Glutamatergic neuron (in vitro differentiated cells): ENCODE measurements at places on chromosomes 6 and 20.

- peaks cover 1% of the 10 kb centered on the region for H3K4me1 ChIP-seq
- no peak for DNase-seq
- H3K27me3 ChIP-seq, result no peaks in the 10 kb centered on the region
- no peak overlapping the region for H3K27ac ChIP-seq
- H3K4me3 ChIP-seq, result no peak overlapping the region
Measured at GRCh38 chr6:106666282-106667021, 37.1 kb downstream of the QRSL1 start.

GRCh38 chr20:47733892-47734291 lies 51.4 kb downstream of the SULF2 start:
- H3K27ac ChIP-seq, result no peak overlapping the region
- no peak overlapping the region for H3K4me3 ChIP-seq
- H3K36me3 ChIP-seq, result peaks cover 17% of the 10 kb centered on the region
- DNase-seq, result no peak
- peaks cover 1% of the 10 kb centered on the region for H3K27me3 ChIP-seq
- no peaks in the 10 kb centered on the region for H3K4me1 ChIP-seq

DNA sequence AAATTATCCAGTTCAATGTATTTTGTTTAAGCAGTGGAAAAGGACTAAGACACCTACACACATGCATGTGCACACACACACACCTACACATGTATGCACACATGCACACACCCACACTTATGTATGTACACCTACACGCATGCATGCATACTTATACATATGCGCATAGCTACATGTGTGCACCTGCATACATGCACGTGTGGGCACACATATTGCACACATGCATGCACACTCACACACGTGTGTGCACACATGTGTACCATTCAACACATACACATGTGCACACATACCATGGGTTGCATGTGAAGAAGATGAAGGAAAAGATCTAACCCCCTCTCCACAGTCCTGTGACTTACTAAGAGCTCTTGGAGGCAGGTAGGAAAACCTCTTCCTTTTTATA lies 122.0 kb upstream of the MAFB start:
- no peak overlapping the region for H3K27ac ChIP-seq
- H3K4me3 ChIP-seq, result no peak overlapping the region
- H3K36me3 ChIP-seq, result no peaks in the 10 kb centered on the region
- H3K4me1 ChIP-seq, result peaks cover 27% of the 10 kb centered on the region
- peaks cover 8% of the 10 kb centered on the region for H3K27me3 ChIP-seq
- DNase-seq, result no peak

DNA sequence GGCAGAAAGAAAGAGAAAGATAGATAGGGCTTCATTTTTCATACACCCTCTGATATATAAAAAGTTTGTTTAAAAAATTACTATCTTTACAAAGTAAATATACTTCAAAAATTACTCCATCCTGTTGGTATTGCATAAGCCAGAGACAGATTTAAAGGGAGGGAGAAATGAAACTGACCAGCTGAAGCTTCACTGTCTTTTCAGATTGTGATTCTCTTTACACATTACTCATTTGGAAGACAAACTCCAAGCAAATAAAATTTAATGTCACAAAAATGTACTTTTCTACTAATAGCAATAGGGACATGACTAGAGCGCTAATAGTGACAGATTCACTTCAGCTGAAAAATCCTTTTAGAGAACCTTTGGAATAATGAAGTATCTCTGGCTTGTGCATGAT lies 38.6 kb upstream of the MARCKS start:
- DNase-seq, result no peak
- no peak overlapping the region for H3K27ac ChIP-seq
- H3K4me3 ChIP-seq, result no peak overlapping the region
- H3K36me3 ChIP-seq, result no peaks in the 10 kb centered on the region
- H3K4me1 ChIP-seq, result no peaks in the 10 kb centered on the region

- no peak overlapping the region for H3K4me3 ChIP-seq
- DNase-seq, result no peak
- H3K4me1 ChIP-seq, result no peaks in the 10 kb centered on the region
- H3K36me3 ChIP-seq, result no peaks in the 10 kb centered on the region
- no peak overlapping the region for H3K27ac ChIP-seq
Measured at GRCh38 chr6:135310291-135310690, 129.2 kb downstream of the MYB start.

- peaks cover 2% of the 10 kb centered on the region for H3K4me1 ChIP-seq
- no peaks in the 10 kb centered on the region for H3K36me3 ChIP-seq
- no peak overlapping the region for H3K27ac ChIP-seq
- no peak overlapping the region for H3K4me3 ChIP-seq
Measured at GRCh38 chr20:51378171-51378928, 164.2 kb downstream of the NFATC2 start.

DNA sequence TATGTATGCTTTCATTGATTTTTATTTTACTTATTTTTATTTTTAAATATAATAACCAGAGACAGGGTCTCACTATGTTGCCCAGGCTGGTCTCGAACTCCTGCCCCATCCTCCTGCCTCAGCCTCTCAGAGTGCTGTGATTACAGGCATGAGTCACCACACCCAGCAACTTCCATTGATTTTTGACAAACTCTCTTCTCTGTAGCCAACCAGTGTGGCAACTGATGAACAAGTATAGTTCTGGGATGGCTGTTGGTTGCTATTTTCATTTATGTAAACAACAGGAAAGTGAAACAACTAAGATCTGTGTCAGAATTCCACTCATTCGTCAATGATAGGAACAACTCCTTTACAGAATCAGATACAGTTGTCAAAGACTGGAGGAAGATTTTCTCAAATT lies 356.7 kb upstream of the JARID2 start:
- DNase-seq, result no peak
- peaks cover 5% of the 10 kb centered on the region for H3K4me1 ChIP-seq
- no peak overlapping the region for H3K27ac ChIP-seq
- peaks cover 4% of the 10 kb centered on the region for H3K36me3 ChIP-seq

- no peak overlapping the region for H3K27ac ChIP-seq
- no peak overlapping the region for H3K4me3 ChIP-seq
- peaks cover 4% of the 10 kb centered on the region for H3K27me3 ChIP-seq
Measured at GRCh38 chr20:15911581-15911980, 661.7 kb downstream of the KIF16B start.

- no peaks in the 10 kb centered on the region for H3K27me3 ChIP-seq
- peak overlapping the region; percentile 5 for H3K4me3 ChIP-seq
Measured at GRCh38 chr6:46325561-46326530, 155.1 kb upstream of the ENPP5 start.

DNA sequence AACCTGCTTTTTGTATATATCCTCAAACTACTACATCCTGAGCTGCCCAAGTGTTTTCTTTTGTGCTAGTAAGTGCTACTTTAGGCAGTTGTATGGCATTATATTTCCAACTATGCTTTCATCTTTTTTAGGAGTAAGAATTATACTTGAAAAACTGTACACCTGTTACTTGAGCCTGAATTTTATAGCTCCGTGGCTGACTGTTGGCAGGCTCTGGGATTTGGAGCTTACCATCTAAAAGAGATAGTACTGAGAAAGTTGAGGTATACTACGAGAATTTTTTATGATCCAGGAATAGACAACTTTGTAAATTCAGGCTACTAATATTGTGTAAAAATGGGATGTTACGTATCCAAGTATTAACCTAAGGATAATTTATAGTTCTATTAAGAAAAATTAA lies 32.4 kb downstream of the RNF217 start:
- no peak overlapping the region for H3K4me3 ChIP-seq
- DNase-seq, result no peak
- peaks cover 1% of the 10 kb centered on the region for H3K27me3 ChIP-seq

DNA sequence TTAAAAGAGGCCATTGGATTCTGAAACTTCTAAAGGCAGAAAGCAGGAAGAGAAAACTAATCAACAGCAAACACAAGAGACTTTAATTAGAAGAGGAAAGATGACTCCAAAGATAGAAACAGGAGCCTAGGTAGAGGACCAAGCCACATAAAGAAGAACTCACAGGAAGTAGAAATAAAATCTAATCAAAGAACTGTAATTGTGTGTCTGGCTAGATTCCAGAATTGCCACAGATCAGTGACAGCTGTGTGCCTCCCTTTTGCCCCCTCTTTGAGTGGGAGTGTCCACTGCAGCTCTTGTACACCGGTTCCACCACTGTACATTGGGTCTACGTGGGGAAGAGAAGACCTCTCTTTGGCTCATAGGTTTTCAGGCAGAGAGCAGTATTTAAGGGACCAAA lies 22.3 kb upstream of the THEMIS start:
- H3K4me3 ChIP-seq, result no peak overlapping the region
- DNase-seq, result no peak
- no peak overlapping the region for H3K27ac ChIP-seq
- H3K27me3 ChIP-seq, result peaks cover 1% of the 10 kb centered on the region

GRCh38 chr6:45900808-45901752 lies 114.6 kb downstream of the CLIC5 start:
- peaks cover 14% of the 10 kb centered on the region for H3K4me1 ChIP-seq
- no peak overlapping the region for H3K4me3 ChIP-seq
- no peak for DNase-seq
- H3K27ac ChIP-seq, result no peak overlapping the region

DNA sequence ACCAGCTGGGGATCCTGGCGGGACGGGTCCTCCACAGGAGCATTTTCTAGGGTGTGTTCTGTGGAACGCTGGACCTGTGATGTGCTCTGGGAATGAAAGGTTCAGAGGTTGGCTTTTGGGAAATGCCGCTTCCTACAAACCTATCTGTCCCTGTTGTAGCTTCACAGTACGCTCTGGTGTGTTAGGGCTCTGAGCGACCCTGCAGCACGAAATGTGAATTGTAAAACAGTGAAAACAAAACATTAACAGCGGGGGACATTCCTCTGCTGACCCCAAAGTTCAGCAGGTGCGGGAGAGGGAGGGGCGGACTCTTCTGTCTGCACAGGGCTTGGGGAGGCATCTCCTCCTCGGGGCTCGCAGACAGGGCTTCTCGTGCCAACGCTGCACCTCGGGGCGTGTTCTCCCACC lies 155.9 kb downstream of the NRN1 start:
- H3K27me3 ChIP-seq, result peaks cover 18% of the 10 kb centered on the region
- peaks cover 27% of the 10 kb centered on the region for H3K4me1 ChIP-seq
- DNase-seq, result no peak
- peak overlapping the region; percentile 30 for H3K27ac ChIP-seq

GRCh38 chr20:13202565-13202964 lies 18.5 kb upstream of the ISM1 start:
- peaks cover 6% of the 10 kb centered on the region for H3K4me1 ChIP-seq
- no peak overlapping the region for H3K4me3 ChIP-seq
- no peaks in the 10 kb centered on the region for H3K36me3 ChIP-seq
- DNase-seq, result no peak

GRCh38 chr20:19431316-19431700 lies 218.9 kb downstream of the SLC24A3 start:
- no peak overlapping the region for H3K4me3 ChIP-seq
- H3K36me3 ChIP-seq, result peaks cover 4% of the 10 kb centered on the region

DNA sequence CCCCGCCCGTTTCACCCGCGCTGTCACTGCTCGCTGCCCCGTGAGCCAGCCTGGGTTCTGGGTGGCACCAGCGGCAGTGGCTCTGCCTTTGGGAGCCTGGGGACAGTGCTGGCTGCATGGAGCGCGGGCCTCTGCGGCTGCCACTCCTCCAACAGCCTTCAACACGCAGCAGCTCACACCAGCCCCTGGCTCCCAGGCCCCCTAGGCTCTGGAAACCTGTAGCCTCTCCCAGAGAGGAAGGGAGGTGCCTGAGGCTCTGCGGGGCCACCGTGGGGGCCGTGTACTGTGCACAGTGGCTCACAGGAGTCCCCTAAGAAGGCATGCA lies 163.9 kb upstream of the AFDN start:
- H3K36me3 ChIP-seq, result peaks cover 4% of the 10 kb centered on the region
- H3K27me3 ChIP-seq, result peaks cover 6% of the 10 kb centered on the region
- peaks cover 43% of the 10 kb centered on the region for H3K4me1 ChIP-seq
- H3K27ac ChIP-seq, result no peak overlapping the region
- H3K4me3 ChIP-seq, result no peak overlapping the region

- H3K4me3 ChIP-seq, result peak overlapping the region; percentile 49
- no peaks in the 10 kb centered on the region for H3K36me3 ChIP-seq
- H3K27me3 ChIP-seq, result peaks cover 9% of the 10 kb centered on the region
- DNase-seq, result peak; percentile 80
- H3K4me1 ChIP-seq, result no peaks in the 10 kb centered on the region
Measured at GRCh38 chr6:32047855-32048766, 9.9 kb downstream of the CYP21A2 start.

GRCh38 chr20:57308451-57309271 lies 20.9 kb upstream of the SPO11 start:
- H3K27ac ChIP-seq, result no peak overlapping the region
- H3K36me3 ChIP-seq, result peaks cover 4% of the 10 kb centered on the region
- peaks cover 10% of the 10 kb centered on the region for H3K4me1 ChIP-seq
- peaks cover 4% of the 10 kb centered on the region for H3K27me3 ChIP-seq

- no peaks in the 10 kb centered on the region for H3K4me1 ChIP-seq
- H3K4me3 ChIP-seq, result no peak overlapping the region
- H3K36me3 ChIP-seq, result no peaks in the 10 kb centered on the region
- no peaks in the 10 kb centered on the region for H3K27me3 ChIP-seq
- no peak overlapping the region for H3K27ac ChIP-seq
- DNase-seq, result no peak
Measured at GRCh38 chr6:144730088-144730645, 445.0 kb downstream of the UTRN start.

GRCh38 chr6:86856937-86857563 lies 80.3 kb upstream of the HTR1E start:
- no peaks in the 10 kb centered on the region for H3K36me3 ChIP-seq
- no peak overlapping the region for H3K27ac ChIP-seq

DNA sequence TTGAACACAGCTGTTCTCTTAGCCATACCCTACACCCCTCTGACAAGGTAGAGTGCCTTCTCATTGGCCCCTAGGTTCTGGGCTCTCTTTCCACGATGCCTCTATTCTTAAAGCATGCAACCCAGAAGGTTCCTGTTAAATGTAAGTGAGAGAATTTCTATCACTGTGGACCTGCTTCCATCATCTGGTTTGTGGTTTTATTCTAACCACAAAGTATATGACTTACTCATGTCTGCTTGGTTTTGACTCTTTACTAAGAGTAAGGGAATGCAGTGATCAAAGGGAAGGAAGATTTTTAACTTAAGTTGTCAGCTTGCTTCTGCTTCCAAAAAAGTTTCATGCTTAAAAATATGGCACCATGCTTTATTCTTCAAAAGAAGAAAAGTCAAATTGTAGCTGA lies 80.2 kb downstream of the ANKEF1 start:
- peaks cover 7% of the 10 kb centered on the region for H3K4me1 ChIP-seq
- H3K27ac ChIP-seq, result no peak overlapping the region
- H3K4me3 ChIP-seq, result no peak overlapping the region
- H3K36me3 ChIP-seq, result no peaks in the 10 kb centered on the region

- DNase-seq, result no peak
- H3K27me3 ChIP-seq, result no peaks in the 10 kb centered on the region
- no peaks in the 10 kb centered on the region for H3K4me1 ChIP-seq
- no peak overlapping the region for H3K27ac ChIP-seq
- no peaks in the 10 kb centered on the region for H3K36me3 ChIP-seq
- no peak overlapping the region for H3K4me3 ChIP-seq
Measured at GRCh38 chr20:37071481-37071911, 24.3 kb downstream of the RBL1 start.
